Eye (tissue), 1 donor: ENCODE measurements at places on chromosomes 5 and 9.
A peak's percentile ranks its signal among the peaks of the same experiment; 100 is the strongest.

- no peak for DNase-seq
Measured at GRCh38 chr5:131357739-131358561, 94.1 kb downstream of the CDC42SE2 start.

GRCh38 chr5:9263656-9264055 lies 282.2 kb downstream of the SEMA5A start:
- no peak for DNase-seq

DNA sequence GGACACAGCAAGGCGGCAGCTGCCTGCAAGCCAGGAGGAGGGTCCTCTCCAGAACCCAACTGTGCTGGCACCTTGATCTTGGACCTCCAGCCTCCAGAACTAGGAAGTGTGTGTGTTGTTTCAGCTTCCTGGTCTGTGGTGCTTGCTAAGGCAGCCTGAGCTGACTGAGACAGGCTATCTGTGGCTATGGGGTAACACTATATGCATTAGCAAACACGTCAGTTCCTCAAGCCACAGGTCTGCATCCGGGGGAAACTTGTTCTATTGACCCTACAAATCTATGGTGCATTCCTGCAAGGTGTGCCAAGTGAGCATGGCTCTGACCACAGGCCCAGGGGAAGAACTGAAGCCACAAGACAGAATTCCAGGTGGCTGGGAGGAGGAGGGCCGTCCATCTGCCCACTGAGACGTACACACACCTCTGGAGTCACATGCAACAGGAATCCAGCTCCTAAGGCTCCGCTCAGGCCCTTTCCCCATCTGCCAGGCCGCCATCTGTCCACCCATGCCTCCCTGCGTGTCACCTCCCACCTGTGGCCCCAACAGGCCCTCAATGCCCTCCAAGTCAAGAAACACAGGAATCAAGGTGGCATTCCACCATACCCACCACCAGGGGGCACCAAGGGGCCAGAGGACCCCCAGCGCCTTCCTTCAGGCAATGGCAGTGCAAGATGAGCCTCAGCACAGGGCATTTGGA lies 174.9 kb downstream of the ROR2 start:
- DNase-seq, result peak; percentile 88

- no peak for DNase-seq
Measured at GRCh38 chr5:52668139-52668538, 119.6 kb upstream of the ITGA1 start.

- DNase-seq, result peak; percentile 76
Measured at GRCh38 chr5:100827481-100827889, 75.6 kb downstream of the ST8SIA4 start.

GRCh38 chr5:150131461-150131860 lies 24.2 kb downstream of the PDGFRB start:
- no peak for DNase-seq

DNA sequence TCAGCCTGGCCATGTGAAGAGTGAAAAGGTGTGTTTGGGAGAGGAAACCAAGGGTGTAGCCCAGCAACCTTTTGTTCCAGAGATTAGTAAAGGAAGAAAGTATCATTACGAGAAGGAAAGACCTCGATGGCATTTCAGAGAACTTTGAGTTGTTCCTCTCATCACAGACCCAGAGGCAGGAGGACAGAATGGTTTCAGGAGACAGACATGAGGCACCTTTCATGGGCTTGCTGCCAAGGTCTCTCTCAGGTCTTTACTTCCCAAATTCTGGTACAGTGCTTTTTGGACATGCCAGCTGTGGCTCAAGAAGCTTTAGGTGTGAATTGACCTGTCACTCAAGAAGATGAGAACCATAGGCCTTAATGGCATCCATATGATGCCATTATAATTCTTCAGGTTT lies 2.8 kb upstream of the MCC start:
- DNase-seq, result no peak

DNA sequence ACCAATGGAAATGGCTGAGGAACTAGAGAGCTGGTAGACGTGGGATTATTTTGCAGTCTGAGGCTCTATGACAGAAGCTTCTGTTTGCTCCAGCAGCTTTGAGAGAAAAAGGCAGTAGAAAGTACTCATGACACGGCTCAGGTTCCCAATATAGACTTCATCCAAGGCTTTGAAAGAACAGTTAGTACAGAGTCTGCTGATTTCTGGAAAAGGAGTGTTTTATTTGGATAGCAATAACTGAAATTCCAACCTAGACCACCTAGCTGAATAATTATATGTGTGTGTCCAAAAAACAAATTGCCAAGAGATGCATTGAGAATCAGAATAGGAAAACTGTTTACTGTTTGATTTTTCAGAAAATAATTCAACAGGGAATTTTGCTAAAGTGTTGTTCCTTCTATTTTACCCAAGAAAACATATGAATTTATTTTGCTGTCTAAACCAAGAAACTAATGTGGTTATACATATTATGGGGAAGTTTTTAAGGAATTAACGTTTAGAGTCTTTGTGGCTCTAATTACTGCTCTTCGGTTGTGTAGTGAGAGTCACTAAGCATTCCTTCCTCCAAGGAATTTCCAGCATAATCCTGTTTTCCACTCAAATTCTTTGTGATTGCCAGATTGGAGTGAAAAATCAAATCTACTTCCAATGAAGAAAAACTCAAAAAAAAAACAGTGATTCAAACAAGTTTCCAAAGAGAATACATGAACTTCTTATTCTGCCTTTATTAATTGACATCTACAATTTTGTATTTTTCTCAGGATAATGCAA lies 18.1 kb upstream of the MTX3 start:
- peak; percentile 9 for DNase-seq

DNA sequence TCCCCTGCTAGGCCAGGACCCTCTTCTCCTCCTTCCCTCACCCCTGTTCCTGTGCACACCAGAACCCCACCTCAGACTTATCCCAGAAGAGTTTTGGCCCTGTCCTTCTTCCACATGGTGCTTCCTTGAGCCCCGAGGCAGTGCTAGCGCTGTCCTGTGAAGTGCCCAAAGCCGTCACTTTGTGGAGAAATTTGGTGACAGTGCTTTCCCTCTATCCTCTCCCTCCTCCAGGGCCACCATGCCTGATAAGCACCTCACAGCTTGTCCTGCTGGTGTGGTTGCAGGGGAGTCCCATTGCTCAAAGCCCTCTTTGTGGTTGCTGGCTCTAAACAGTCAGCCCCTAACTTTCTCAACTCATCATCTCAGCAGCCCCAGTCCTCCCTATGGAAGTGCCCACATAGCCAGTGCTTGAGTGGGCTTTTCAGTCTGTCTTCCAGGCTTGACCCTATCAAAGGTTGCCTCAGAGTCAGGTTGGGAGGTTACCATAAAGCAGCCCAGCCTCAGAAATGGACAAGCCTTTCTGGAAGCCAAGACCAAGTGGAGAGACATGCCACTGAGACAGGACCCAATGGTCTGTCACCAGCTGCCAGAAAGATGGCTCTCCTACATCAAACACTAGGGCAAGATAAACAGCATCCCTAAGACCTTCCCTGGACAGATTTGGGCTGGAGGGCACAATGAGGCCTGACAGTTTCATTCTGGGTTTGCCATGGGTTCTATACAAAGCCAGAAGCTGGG lies 18.0 kb downstream of the IGIP start:
- DNase-seq, result no peak

DNA sequence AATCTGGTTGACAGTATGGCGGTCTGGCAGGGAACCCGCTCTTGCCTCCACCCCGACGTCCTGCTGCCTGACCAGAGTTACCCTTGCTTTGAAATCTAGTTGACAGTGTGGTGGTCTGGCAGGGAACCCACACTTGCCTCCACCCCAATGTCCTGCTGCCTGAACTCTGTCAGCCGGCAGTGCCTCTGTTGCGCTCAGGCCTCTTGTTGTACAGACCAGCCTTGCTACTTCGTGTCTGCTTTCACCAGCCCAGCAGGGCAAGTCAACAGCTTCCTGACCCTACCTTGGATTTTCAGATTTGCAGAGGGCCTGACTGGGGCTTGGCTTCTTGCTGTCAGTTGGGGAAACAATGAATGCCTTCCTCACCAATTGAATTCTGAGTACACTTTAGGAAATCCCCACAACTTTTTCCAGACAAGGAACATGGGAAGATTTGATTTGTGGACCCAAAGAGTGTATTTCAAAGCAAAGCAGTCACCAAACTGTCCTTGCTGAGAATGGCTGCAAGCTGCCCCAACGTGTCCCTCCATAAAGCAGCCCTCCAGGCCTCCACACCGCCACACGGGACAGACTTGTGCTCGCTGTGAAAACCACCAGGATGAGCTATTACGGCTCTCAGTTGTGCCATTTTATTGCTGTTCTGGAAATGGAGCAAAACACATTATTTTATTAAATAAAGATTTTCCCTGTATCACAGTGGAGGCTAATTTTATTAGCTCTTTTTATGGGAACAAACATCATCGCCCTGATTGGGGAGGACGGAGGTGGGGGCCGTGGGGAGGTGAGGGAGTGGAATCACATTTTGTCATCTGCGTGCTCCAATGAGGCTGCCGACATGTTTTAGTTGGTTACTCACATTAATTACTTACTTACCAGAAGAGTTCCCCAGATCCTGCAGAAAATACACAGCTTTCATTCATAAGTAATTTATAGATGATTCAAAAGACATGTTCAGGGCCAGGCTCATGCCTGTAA lies 189.3 kb downstream of the AOPEP start:
- no peak for DNase-seq

- DNase-seq, result no peak
Measured at GRCh38 chr5:179766021-179766725, 27.6 kb upstream of the LTC4S start.

DNA sequence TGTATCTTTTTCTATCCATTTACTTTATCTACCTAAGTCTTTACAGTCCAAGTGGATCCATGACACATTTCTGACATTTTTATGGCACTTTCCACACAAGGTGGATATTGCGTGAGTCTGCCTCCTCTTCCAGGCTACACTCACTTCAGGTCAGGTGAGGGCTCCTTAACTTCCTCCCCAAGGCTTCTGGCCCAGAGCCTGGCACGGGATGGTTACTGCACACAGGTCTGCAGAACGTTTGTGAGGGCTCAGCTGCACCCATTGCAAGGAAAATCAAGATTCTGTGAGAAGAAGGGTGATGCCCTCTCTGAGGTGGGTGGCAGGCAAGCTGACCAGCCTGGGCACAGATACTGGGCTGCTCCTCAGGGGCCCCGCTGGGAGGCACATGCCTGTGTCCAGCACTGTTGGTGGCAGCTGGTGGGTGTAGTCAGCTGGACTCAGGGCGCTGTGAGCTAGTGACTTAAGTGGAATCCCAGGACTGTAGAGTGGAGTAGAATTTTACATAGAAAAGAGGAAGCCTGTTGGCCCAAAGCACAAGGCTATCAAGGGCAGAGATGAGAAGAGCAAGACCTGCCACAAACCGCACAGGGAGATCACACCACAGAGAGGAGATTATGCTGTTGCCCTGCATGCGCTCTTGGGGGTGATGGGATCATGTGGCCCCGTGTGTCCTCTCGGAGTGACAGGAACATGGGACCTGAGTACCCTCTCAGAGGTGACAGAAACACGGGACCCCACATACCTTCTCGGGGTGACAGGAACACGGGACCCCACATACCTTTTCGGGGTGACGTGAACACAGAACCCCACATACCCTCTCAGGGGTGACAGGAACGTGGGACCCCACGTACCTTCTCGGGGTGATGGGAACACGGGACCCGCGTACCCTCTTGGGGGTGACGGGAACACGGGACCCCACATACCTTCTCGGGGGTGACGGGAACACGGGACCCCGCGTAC lies 21.3 kb downstream of the AHRR start:
- no peak for DNase-seq

DNA sequence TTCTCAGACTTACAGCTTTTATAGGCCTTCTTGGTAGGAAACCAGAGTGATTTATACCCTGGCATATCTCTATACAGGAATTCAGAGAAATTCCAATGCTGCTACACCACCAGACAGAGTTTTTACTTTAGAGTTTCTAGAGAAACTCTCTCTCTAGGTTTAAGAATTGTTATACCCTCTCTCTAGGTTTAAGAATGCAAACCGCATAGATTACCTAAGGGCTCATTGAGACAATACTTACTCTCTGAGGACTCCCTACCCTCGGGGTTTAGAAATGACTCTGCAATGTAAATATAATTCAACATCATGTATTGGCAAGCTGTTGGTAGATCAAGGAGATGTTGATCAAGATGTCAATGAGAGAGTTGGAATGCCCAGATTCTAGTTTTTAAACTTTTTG lies 15.3 kb upstream of the ELAVL2 start:
- no peak for DNase-seq

DNA sequence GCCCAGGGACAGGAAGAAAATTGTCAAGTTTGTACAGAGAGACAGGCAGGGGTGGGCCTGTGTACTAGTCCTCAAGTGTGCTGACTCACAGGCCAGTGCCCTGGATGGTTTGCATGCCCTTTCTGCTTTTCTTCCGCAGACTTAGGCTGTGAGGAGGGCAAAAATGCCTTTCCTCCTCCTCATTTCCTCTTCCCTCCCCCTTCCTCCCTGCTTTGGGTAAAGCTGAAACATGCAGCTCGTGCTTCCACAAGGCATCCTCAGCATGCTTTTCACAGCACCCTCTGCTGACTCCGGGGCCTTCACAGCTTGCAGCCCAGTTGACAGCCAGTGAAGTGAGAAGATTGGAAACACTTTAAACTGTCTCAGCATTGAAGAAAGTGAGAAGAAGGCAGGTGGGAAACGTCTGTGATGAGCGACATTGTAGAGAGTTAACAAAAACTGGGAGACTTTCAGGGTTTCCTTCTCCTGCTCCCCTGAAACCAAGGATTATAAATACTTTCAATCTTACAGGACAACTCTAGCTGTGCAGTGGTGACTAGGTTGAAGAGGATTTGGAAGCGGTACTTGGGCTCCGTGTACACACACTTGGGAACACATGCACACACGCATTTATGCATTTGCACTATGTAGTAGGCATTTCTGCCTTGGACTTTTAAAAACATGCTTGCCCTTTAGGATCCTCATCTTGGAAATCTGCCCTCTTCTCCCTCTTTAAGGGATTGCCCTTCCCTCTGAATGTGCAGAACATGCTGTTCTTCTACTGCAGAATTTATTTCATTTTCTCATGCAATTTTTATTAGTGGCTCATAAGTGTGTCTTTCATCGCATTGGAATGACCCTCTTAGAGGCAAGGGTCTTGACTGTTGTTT lies 138.8 kb downstream of the GRIA1 start:
- peak; percentile 67 for DNase-seq

- DNase-seq, result no peak
Measured at GRCh38 chr9:110340306-110340705, 2.6 kb upstream of the TXNDC8 start.

GRCh38 chr5:123154886-123155445 lies 65.9 kb downstream of the PRDM6 start:
- DNase-seq, result no peak

DNA sequence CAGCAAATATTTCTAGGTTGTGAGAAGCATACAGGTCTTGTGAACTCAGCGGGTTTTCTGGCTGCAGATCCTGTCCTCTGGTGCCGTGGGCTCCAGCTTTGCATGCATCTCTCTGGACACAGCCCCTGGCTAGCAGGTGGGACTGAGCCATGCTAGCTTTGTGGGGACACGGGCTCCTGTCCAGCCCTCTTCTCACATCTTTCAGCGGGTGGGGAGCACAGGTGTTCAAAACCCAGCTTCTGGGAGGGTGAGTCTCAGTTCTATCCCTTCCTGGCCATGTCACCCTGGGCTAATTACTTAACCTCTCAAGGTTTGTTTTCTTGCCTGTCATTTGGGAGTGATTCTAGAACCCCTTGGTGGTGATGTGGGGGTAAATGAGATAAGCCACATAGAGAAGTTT lies 162.3 kb downstream of the ICE1 start:
- DNase-seq, result no peak
